ENCODE measurements at places on chromosomes 12 and 14.

DNA sequence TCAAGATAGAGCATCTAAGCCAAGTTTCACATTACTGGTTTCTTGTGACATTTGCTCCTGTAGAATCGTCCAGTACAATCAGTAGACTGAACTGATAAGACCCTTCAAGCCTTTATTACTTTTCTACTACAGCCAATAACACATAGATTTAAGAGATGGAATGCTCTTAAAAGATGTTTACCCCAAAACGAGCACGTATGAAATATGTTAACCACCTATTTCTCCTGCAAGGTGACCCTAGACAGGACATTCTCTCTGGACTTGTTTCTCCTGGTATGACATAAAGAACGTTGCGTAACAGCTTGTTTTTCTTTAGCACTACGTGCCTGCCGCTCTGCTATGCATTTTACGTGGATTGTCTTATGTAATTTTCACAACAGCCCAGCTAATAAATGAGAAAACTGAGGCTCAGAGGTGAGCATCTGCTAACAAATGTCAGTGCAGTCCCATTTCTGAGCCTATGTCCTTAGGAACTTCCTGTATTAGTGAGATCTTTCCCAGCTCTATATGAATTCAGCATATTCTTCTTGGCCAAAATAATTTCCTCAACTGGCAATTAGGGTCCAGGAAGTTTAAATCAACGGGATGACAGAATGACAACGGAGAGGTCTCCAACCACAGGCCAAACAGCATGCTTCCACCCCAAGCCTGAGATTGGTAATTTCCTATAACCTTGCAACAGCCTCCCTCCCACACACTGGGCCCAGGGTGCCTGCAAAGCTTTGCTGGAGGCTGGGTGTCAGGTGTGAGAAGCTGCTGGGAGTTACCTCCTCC is 3.7 kb downstream of the NFKBIA start:
- no peak for DNase-seq

DNA sequence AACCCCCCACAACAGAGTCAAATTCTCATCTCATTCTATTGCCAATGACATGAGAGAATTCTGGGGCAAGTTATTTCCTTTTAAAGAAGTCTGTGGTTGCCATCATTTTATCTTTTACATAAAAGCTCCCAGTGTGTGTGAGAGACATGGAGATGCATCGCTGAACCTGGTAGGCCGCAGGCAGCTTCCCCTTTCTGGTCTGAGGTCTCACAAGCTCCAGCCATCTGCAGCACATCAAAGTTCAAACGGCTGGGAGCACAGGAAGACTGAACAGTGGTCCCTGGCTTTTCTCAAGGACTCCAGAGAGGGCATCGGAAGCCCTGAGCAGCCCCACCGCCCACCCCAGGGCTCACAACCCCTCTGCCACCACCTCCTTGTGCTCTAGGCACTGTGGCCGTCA is 141.7 kb downstream of the RIMBP2 start:
- no peak for DNase-seq

DNA sequence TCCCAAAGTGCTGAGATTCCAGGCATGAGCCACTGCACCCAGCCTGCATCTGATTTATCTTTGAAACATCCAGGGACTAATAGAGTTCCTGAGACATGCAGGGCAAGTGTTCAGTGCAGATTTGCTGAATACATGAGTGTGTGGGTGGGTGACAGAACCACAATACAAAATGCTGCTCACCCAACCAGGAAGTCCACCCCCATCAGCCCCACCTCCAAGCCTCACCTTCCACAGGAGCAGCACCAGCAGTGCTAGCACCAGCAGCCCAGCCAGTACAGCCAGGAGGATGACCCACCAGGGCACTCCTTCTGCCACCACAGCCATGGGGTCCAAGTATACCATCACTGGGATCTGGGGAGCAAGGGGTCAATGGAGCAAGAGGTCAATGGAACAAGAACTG is 20.0 kb downstream of the ITGA7 start:
- no peak for DNase-seq

GRCh38 chr14:37274652-37275051 is 76.9 kb downstream of the MIPOL1 start:
- DNase-seq, result no peak

DNA sequence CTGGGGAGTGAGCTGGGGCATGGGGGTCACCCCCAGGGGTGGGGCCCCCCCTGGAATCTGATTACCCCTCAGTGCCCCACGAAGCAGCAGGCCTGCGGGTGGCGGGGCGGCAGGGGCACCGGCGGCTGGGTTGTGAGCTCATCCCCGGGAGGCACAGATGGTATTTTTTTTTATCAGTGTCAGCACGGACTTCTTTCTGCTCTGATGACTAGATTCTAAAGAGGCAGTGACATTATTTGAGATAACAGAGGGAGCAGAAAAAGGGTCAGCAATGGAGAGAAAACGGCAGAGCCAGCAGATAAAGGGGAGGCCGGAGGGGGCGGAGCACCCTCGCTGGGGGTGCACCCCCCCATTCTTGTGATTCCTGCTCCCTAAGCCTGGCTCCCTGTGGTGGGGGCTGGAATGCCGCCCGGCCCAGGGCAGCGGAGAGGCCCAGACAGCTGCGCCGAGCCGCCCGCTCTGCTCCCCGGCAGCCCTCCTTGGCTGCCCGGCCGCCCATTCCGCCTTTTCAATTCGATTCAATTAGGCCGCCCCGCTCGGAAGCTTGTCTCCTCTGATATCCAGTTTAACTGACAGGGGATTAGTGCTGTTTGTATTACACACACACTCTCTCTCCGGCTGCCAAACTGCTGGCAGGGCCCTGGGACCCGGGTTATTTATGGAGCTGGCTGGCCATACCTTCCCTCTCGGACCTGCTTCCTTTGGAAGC is 32.9 kb downstream of the MVK start:
- DNase-seq, result peak; percentile 66

- no peak for DNase-seq
Observed at GRCh38 chr14:35909665-35910064, 83.5 kb downstream of the BRMS1L start.

- no peak for DNase-seq
Observed at GRCh38 chr12:124310785-124311184, 15.9 kb downstream of the RFLNA start.

DNA sequence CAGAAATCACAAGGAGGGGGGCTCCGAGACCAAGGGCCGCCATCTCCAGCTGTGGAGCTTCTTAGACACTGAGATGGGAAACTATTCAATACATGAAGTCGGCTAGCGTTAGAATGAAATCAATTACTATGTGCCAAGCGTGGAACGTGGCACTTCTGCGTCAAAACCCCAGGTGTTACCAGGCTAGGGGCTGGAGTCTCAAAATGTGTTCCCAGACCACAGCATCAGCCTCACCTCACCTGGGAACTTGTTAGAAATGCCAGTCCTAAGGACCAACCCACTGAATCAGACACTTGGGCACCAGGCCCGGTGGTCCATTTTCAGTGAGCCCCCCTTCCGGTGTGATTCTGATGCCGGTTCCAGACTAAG is 5.0 kb upstream of the SETD1B start:
- no peak for DNase-seq

DNA sequence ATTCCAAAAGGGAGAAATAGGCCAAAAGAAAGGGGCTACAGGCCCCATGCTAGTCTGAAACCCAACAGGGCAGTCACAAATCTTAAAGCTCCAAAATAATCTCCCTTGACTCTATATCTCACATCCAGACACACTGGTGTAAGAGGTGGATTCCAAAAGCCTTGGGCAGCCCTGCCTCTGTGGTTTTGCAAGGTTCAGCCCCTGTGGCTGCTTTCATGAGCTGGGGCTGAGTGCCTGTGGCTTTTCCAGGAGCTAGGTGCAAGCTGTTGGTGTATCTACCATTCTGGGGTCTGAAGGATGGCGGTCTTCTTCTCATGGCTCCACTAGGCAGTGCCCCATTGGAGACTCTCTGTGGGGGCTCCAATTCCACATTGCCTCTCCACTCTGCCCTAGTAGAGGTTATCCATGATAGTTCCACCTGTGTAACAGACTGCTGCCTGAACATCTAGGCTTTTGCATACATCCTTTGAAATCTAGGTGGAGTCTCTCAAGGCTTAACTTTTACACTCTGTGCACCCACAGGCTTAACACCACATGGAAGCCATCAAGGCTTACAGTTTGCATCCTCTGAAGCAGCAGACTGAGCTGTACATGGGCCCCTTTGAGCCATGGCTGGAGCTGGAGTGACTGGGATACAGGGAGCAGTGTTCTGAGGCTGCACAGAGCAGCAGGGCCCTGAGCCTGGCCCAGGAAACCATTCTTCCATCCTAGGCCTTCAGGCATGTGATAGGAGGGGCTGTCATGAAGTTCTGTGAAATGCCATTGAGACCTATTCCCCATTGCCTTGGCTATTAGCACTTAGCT is 66.5 kb upstream of the ABCD2 start:
- no peak for DNase-seq

GRCh38 chr12:79415746-79416435 is 274.9 kb downstream of the PAWR start:
- no peak for DNase-seq

- peak; percentile 82 for DNase-seq
Observed at GRCh38 chr14:100440207-100440631, 117.1 kb downstream of the SLC25A47 start.

- no peak for DNase-seq
Observed at GRCh38 chr12:118010903-118011302, 5.6 kb upstream of the RFC5 start.

- DNase-seq, result no peak
Observed at GRCh38 chr14:85934123-85934885, 404.4 kb downstream of the FLRT2 start.

DNA sequence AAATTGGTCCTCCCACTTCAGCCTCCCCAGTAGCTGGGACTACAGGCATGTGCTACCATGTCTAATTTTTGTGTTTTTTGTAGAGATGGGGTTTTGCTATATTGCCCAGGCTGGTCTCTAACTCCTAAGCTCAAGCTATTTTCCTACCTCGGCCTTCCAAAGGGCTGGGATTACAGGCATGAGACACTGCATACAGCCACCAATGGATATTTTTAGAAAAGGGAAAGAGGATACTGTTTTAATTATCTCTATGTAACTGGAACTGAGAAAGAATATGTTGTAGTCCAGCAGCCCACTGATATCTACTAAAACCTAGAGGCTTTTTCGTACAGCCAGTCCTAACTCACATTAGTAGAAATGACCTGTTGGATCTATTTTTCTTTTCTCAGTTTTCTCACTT is 6.2 kb downstream of the TMPRSS12 start:
- DNase-seq, result no peak

DNA sequence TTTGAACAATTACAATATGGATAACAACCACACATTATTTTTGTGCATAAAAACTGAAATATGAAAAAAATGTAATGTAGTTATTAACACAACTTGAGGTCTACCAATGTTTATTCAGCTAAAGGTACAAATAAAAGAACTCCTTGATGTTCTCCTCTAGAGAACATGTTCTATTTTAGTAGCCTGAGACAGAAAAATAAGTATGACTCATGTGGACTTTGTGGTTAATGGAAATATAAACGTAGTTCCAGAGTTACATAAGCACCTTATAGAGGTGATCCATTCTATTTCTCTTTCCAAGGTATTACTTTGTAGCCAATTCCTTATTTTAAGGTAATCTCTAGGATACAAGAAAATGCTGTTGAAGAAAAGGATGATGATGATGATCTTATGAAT is 25.7 kb downstream of the ALKBH1 start:
- no peak for DNase-seq

DNA sequence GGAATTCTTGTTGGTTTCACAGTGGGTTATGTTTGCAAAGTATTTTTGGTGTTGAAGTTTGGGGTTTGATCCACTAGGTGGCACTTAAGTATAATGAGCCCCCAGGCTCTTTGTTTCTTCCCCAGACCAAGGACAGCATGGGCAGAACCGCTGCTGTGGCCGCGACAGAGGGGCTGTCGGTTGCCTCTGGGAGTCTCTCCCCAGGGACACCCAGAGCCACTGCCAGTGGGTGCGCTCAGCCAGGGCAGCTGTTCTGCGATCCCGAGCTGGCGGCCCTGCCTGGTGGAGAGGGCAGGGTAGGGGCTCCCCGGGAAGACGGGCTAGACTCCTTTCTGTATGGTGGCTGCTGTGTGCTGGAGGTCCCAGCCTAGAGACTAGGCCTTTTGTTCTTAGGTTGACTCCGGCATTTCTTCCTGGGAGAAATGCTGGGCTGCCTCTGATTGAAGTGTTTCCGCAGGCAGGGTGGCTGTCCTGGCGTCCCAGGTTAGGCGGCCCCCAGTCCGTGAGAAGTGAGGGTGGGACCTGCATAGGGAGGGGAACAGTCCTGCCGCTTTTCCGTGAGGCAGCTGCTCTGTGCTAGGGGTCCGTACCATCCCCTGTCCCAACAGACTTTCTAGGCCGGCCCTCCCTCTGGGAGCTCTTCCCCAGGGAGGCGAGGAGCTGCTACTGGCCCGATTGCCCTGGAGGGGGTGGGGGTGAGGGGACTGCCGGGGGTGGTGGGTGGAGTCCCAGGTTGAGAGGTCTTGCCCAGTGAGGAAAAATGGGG is 253.1 kb upstream of the PELI2 start:
- no peak for DNase-seq

- no peak for DNase-seq
Observed at GRCh38 chr12:93089805-93090569, 160.9 kb upstream of the EEA1 start.

DNA sequence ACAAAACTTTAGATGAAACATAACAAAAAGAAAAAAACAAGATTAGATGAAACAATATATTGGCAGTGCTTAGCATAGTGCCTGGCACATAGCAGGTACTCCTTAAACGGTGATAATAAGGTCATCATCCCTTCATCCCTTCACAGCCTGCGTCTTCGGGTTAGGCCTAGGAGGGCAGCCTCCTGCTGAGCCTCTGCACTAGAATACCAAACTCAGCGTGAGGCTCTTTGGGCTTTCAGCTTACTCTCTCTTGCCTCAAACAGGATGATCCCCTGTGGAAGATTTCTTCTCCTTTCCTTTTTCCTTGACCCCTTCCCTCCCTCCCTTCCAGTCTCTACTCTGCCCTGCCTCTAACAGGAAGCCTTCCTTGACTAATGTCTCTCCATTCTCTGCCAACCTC is 14.4 kb upstream of the FIGNL2 start:
- DNase-seq, result no peak

- DNase-seq, result no peak
Observed at GRCh38 chr12:19752712-19753111, 313.4 kb downstream of the AEBP2 start.

- DNase-seq, result no peak
Observed at GRCh38 chr12:125683748-125684381, 618.6 kb downstream of the AACS start.

DNA sequence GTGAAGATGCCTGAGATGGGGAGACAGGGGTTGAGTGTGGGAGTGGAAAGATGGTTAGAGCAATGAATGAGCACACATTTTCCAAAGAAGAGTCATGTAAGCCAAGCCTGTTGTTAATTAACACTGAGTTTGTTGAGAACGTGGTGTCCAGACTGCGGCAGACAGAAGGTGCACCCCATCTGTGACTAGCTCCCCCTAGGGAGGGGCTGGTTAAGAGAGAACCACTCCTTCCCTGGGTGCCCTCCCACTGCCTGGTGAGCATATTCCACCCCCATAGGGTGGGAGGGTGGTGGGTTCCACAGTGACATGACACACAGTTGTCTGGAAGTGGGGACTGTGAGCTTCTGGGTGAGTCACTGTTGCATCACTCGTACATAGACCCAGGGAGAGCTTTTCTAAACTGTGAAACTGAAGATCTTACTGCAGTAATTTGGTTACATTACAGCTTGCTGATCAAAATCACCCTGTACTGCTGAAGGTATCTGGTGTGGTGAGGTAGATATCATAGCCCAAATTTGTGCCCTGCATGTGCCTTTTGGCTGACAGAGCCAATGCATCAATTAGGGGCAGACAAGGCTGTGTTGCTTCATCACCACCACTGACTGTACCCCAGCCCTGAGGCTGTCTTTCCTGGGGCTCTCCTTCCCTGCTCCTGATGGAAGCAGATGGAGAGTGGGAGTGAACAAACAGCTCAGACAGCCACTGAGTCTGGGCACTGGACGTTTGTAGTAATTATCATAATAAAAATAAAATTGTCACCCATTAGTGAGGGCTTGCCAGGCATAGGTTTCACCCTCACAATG is 150.9 kb downstream of the EMP1 start:
- no peak for DNase-seq
